ENCODE measurements at places on chromosomes 6 and 20.

DNA sequence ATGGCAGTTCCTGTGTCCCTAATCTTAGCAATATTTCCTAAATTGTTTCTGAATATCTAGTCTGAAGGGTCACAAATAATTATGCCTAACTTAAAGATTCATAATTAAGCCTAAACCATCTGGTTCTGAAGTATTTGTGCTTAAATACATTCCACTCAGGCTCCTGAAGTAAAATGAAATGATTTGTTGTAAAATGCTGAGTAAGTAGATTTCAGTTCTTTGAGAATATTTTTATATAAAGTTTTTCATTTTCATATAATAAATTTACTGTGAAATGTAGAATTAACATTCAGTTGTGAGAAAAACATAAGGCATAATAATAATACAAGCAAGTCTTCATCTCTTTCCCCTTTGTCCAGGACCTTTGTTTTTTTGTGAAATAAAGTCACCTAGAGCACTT lies 330.6 kb upstream of the IMPG1 start:
- DNase-seq = no peak

DNA sequence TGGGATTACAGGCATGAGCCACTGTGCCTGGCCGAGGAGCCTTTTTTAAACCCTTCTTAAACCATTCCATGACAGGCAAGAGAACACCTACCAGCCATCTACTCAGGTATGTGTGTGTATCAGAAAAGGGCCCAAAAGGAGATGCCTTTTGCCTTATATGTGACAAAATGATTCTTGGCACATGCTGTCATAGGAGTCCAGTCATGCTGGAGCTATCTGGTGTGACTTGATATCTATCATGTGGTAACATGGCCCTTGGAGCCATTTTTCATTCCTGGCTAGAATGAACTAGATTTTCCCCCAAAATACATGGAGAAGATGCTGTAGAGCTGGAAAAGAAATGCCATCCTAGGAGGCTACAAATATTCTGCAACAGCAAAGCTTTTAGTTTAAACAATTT lies 129.1 kb downstream of the DST start:
- no peak for DNase-seq

- no peak for DNase-seq
Measured at GRCh38 chr20:22556565-22557056, 27.8 kb downstream of the FOXA2 start.

GRCh38 chr20:59948212-59948611 lies 8.0 kb downstream of the FAM217B start:
- DNase-seq = no peak

DNA sequence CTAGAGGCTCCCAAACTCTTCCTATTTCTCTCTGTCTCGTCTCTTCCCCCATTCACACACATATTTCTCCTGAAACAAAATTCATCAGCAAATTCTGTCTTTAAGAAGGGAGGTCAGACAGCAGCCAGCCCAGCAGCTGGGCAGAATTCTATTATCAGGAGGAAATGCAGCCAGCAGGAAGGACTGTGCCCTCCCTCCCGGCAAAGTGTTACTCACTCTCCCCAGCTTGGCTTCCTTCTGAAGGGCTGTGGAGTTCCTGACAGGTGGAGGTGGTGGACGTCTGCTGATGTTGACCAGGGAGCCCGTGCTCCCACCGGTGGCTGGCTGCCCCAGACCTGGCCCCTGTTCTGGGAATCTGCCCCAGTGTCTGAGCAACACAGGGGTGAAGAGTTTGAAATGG lies 37.3 kb downstream of the KCNB1 start:
- DNase-seq = no peak

- DNase-seq = no peak
Measured at GRCh38 chr20:6668546-6668945, 98.9 kb upstream of the BMP2 start.

DNA sequence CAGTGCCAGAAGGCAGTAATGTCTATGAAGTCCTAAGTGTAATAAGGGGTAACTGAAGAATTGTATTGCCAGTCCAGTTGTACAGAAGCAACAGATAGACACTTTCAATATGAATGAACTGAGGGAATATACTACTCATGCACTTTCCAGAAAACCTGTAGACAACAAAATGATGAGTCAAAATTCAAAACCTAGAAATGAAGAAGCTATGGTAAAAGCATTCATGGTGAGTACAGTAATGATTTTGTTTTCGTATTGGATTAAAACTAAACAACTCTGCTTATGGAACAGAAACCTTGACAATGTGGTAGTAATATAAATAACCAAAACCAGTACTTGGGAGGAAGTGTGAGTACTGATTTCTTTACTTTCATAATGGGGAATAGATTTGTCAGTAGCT lies 35.0 kb downstream of the ARMC2 start:
- no peak for DNase-seq

- no peak for DNase-seq
Measured at GRCh38 chr6:157285422-157285779, 37.9 kb downstream of the TMEM242 start.

DNA sequence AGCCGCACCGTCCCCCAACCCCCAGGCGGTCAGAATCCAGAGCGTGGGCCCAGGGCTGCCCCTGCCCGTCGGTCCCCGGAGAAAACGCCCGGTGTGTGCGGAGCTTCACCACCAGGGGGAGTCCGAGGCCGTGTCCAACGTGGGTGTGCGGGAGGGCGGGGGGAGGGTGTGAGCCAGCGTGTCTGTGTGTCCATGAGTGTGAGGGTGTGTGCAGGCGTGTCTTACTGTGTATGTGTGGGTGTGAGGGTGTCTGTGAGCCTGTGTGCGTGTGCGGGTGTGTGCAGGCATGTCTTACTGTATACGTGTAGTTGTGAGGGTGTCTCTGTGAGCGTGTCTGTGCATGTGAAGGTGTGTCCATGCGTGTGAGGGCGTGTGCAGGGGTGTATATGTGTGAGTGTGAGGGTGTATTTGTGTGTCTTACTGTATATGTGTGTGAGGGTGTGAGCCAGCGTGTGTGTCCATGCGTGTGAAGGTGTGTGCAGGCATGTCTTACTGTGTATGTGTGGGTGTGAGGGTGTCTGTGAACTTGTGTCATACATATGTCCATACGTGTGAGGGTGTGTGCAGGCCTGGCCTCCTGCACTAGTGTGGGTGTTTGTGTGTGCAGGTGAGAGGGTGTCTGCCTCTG lies 24.6 kb upstream of the GATA5 start:
- no peak for DNase-seq

GRCh38 chr6:167139761-167140160 lies 16.9 kb downstream of the CCR6 start:
- DNase-seq = no peak

DNA sequence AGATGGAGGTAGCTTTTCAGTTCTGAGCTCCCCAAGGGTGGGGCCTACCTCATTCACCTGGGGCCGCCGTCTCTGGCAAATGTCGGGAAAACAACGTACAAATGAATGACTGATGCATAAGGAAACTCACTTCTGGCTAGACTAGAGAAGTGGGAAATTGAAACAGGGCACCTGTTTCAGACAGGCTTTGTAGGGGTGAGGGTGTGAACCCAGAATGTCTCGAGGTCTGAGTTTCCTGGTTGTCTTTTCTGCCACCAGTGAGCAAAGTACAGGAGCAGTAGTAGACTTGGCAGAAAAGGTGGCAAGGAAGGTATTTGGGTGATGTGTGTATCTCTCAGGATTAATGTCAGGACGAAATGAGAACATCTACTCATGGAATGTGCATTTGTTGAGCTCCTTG lies 308.5 kb downstream of the CLIC5 start:
- DNase-seq = no peak

DNA sequence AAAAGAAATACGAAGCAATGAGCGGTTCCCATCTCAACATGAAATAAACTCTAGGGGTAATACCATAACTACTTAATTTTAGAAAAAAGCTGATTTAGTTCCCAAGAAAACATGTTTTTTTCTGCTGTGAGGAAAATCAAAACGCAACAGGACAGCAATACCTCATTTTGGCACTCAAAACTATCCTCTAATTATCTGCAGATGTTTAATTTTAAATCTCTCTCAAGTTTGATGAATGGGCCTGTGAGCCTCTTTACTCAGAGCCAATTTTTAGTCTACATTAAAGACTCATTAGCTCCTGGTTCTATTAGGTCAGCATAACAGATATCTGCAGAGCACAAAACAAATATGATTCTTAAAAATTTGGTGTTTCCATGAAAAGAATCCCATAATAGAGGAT lies 28.1 kb downstream of the RNF24 start:
- no peak for DNase-seq

GRCh38 chr6:112865131-112865530 lies 518.0 kb downstream of the RFPL4B start:
- no peak for DNase-seq

GRCh38 chr6:5116243-5116991 lies 31.3 kb downstream of the PPP1R3G start:
- DNase-seq = peak; percentile 20

DNA sequence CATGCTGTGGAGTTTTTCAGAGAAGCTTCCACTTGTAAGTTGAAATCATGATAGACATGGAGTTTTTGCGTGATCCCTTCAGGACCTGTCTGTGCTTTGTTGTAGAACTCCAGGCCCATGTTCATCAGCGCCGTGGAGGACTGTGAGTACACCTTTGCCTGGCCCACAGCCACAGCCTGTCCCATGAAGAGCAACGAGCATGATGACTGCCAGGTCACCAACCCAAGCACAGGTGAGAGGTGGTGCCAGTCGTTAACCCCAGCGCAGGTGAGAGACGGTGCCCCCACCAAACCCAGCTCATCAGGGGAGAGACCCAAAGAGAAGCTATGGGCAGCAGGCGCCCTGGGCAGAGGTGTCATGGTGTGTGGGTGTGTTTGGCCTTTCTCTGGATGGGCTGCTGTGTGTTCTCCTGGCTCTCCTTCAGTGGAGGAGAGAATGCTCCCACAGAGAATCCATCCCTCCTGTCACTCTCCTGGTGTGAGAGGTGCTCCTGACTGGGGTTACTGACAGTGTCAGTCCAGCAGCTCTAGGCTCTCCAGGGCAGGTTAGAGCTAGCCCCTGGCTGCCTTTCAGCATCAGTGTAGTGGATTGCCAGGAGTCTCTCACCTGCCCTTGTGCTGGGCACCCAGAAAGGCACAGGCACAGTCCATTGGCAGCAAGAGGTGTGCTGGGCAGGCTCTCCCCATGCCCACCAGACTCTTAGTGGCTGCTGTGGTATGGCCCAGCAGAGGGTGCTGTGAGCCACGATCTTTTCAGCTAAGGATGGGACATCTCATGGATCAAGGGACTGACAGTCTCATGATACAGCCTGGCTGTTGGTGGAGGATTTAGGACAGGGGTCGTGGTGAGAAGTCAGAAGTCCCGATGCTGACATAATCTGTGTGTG lies 49.6 kb upstream of the SLC22A1 start:
- no peak for DNase-seq

DNA sequence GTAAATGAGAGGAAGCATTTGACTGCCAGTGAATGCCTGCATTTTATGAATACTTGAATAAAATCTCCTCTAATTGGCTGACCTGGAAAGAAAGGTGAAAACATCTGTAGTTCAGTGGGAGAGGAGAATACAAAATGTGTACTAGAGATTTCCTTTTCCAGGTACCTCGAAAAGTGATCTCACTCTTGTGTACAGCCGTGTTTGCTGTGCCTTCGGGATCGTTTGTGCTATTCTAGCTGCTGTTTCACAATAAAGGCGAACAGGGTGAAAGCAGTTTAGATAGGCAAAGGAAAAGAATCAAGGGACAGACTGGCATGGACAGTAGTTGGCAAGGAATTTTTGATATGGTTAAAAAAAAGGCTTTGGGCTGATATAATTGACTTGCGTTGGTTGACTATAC lies 112.3 kb downstream of the ARID1B start:
- no peak for DNase-seq

DNA sequence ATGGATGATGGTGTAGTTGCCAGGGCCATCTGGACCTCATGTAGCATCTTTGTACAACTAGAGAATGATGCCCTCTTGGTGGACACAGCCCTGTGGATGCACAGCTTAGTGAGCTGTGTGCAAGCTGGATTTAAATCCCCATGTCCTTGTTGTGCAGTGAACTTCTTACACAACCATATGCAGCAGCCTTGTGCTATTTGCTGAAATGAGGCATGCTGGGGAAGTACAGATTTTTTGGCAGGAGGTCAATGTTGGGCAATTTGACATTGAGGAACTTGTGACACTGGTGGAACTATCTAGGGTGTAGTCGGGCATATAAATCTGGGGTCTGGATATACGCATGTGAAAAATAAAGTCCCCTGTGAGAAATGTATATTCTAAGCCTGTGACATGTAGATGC lies 5.8 kb upstream of the CDC5L start:
- DNase-seq = no peak

GRCh38 chr6:66930559-66931290 lies 1223.7 kb upstream of the EYS start:
- DNase-seq = no peak

DNA sequence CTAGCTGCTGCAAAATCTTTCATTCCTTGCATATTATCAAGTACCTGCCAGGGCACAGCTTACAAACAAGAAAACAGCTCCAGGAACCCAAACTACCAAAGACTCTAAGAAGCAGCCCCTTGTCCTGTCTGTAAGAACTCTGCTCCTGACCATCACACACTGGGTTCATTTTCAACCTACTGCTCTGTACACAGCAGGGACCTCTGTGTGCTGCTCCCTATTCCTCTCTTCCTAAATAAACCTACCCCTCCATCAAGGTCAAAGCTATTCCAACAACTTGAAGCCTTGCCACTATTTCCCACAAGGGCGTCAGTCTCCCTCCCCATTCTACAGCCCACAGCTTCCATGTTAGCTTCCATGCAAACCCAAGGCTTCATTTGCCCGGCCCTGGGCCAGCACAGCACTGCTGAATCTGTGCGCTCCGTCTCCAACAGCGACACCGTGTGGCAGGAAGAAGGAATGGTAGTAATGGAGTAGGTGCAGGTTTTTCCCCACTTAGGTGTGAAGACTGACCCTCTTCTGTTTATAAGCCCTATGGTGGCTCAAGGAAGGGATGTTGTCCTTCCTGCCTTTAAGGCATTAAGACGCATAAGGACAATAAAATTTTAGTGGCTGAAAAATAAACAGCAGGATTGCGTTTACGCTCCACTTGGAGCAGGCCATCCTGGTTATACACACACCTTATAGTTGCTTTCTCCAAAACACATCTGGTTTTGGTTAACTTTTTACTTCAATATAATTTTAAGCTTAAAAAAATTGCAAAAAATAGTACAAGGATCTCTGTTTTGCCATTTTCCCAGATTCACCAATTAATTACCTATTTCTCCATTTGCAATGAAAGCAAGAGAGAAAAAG lies 115.2 kb upstream of the NXT1 start:
- DNase-seq = no peak

Measured in NCI-H2081 treated with DMSO at 0.1 percent for 48 hours (cell line).